ENCODE measurements at places on chromosomes 13 and 19. TPM values are rescaled to one million over a fixed set of nuclear protein-coding genes. Genes with fewer than 3 reads are reported as not detected.

ARHGEF1 gene
- total RNA-seq, result 312 TPM

DNA sequence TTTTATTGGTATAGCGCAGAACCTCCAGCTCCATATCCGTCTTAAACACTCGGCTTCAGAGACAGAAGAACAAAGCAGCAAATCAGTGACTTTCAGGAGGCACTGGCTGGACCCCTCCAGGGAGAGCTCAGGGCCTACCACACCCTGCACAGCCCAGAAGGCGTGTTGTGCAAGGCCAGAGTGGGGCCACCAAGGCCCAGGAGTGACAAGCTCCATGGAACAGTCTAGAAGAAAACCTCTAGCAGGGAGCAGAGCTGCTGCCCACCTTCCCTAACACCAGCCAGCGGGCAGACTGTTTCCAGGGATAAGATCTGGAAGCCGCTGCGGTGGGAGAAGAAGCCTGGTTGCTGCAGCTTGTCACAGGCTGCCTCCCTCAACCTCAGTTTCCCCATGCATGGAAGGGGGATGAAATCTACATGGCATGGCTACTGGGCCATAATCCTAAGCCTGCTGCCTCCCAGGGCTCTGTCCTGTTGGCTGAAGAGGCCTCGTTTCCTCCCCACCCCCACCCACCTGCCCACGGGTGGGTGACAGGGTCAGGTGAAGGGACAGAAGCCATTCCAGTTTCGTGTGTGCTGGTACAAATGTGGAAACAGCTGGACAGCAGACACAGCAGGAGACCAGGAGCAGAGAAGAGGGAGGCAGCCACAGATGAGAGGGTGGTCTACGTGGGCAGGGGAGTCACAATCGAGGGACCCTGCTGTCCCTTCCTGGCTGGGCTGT is 57.4 kb downstream of the PEPD start:
- no peak for DNase-seq
- H3K4me1 ChIP-seq, result no peaks in the 10 kb centered on the region
- H3K27me3 ChIP-seq, result no peaks in the 10 kb centered on the region
- H3K4me3 ChIP-seq, result no peak overlapping the region
- H3K36me3 ChIP-seq, result no peaks in the 10 kb centered on the region

DNA sequence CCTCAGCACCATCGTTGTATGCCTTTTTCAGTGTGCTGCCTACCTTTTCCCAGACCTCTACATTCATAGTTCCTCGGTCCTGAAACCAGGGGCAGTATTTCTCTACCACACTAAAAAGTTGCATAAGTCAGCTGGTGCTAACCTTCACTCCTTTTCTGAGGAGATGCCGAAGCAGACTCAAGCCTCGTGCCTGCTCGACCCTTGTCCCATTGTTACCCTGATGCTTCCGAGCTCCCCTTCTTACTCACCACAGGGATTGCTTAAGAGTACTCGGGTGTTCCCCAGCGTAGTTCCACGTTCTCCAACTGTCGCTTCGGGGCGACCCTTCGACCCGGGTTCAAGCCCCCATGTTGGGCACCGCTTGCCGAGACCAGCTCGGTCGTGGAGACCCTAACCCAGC is 19.0 kb upstream of the IL17D start:
- H3K4me3 ChIP-seq, result no peak overlapping the region
- H3K36me3 ChIP-seq, result no peaks in the 10 kb centered on the region
- no peaks in the 10 kb centered on the region for H3K27me3 ChIP-seq
- no peaks in the 10 kb centered on the region for H3K4me1 ChIP-seq

- no peaks in the 10 kb centered on the region for H3K36me3 ChIP-seq
- no peak for DNase-seq
- no peak overlapping the region for H3K27ac ChIP-seq
- no peaks in the 10 kb centered on the region for H3K4me1 ChIP-seq
- H3K4me3 ChIP-seq, result no peak overlapping the region
Measured at GRCh38 chr13:23985839-23986238, 88.5 kb upstream of the C1QTNF9B start.

SLC44A2 gene
- 88.2 TPM for total RNA-seq

- H3K27ac ChIP-seq, result no peak overlapping the region
- H3K4me3 ChIP-seq, result no peak overlapping the region
- no peaks in the 10 kb centered on the region for H3K27me3 ChIP-seq
- DNase-seq, result no peak
Measured at GRCh38 chr19:17158584-17158983, 56.6 kb upstream of the USE1 start.

WTIP gene
- total RNA-seq, result 0.16 TPM

CEBPA gene
- 1.1 TPM for total RNA-seq

DNA sequence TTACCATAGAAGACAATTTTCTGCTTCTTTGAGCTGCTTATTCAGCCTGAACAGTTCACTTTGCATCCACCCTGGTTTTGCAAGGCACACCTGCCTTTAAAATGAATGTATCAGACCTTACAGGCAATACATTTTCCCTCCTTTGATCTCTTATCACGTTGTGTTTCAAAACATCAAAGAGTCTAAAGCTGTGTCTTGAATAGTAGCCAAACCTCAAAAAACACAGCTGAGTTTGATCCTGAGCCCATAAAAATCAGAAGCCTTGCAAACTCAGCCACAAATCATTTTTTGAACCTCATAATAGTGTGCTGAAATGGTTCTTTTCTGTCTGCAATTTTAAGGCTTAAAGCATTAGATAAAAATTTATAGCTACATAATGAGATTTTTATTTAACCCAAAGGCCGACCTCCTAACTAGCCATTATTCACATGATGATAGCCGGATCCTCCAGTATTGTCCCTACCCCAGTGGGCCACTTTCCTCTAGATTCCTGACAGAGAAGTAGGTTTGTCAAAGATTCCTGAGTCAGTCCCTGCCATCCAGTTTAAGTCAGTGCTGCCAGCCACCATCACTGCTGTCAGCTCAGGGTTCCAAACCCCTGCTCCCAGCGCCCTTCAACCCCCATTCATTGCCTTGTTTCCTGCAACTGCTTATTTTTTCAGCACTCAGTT is 71.8 kb downstream of the CAB39L start:
- no peak overlapping the region for H3K4me3 ChIP-seq
- DNase-seq, result no peak
- H3K4me1 ChIP-seq, result peaks cover 20% of the 10 kb centered on the region
- no peaks in the 10 kb centered on the region for H3K36me3 ChIP-seq
- no peak overlapping the region for H3K27ac ChIP-seq

COX6B2 gene
- not detected for total RNA-seq

GRCh38 chr13:113408562-113408961 is 44.6 kb upstream of the GRTP1 start:
- no peaks in the 10 kb centered on the region for H3K36me3 ChIP-seq
- no peaks in the 10 kb centered on the region for H3K27me3 ChIP-seq
- DNase-seq, result no peak
- no peak overlapping the region for H3K4me3 ChIP-seq

- no peak for DNase-seq
- H3K27me3 ChIP-seq, result no peaks in the 10 kb centered on the region
- H3K4me3 ChIP-seq, result no peak overlapping the region
- no peaks in the 10 kb centered on the region for H3K4me1 ChIP-seq
Measured at GRCh38 chr19:30467239-30467638, 95.1 kb downstream of the ZNF536 start.

GRCh38 chr19:6753178-6754031 is 13.8 kb downstream of the SH2D3A start:
- H3K36me3 ChIP-seq, result peaks cover 23% of the 10 kb centered on the region
- H3K4me3 ChIP-seq, result peak overlapping the region; percentile 34
- no peaks in the 10 kb centered on the region for H3K4me1 ChIP-seq
- peak; percentile 83 for DNase-seq

GRCh38 chr19:31733591-31733990 is 384.4 kb upstream of the TSHZ3 start:
- H3K36me3 ChIP-seq, result no peaks in the 10 kb centered on the region
- no peak overlapping the region for H3K27ac ChIP-seq
- no peaks in the 10 kb centered on the region for H3K4me1 ChIP-seq
- H3K27me3 ChIP-seq, result no peaks in the 10 kb centered on the region
- DNase-seq, result no peak

- no peak overlapping the region for H3K4me3 ChIP-seq
- H3K36me3 ChIP-seq, result no peaks in the 10 kb centered on the region
- no peak overlapping the region for H3K27ac ChIP-seq
- H3K27me3 ChIP-seq, result no peaks in the 10 kb centered on the region
Measured at GRCh38 chr13:91962946-91963345, 564.5 kb downstream of the GPC5 start.

GRCh38 chr13:73133531-73133930 is 74.7 kb downstream of the KLF5 start:
- no peak overlapping the region for H3K27ac ChIP-seq
- DNase-seq, result no peak
- H3K4me1 ChIP-seq, result no peaks in the 10 kb centered on the region
- H3K36me3 ChIP-seq, result no peaks in the 10 kb centered on the region
- no peak overlapping the region for H3K4me3 ChIP-seq

GNG7 gene
- total RNA-seq, result 0.40 TPM

GRCh38 chr19:45444318-45445041 is 20.8 kb upstream of the ERCC1 start:
- no peaks in the 10 kb centered on the region for H3K27me3 ChIP-seq
- H3K36me3 ChIP-seq, result no peaks in the 10 kb centered on the region
- peaks cover 40% of the 10 kb centered on the region for H3K4me1 ChIP-seq
- peak overlapping the region; percentile 24 for H3K4me3 ChIP-seq

KIRREL2 gene
- 0.83 TPM for total RNA-seq

DNA sequence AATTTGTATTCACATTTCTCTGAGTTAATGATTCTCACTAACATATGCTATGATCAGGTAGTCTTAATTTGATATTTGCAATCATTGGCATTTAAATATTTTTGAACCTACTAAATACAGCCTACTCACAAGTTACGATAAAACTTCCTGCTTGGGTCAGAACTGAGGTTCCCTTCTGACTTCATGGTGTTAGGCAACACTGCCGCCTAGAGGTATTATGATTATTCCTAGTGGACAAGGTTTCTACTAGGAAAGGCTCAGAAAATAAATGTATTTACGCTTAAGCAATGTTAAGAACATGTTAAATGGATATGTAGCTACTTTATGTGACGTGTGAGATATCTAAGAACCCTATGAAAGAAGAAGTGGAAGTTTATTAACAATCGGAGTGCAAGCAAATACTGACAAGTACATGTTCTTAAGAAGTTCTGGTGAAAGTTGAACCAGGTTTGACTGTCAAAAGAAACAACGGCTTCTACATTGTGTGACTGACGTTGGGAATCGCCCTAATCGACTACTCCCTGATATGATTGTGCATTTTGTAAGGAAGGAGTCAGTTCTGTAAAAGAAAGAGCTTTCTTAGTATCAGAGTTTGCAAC is 1395.8 kb downstream of the SLITRK5 start:
- H3K4me1 ChIP-seq, result no peaks in the 10 kb centered on the region
- H3K36me3 ChIP-seq, result no peaks in the 10 kb centered on the region
- H3K4me3 ChIP-seq, result no peak overlapping the region
- no peaks in the 10 kb centered on the region for H3K27me3 ChIP-seq

DNA sequence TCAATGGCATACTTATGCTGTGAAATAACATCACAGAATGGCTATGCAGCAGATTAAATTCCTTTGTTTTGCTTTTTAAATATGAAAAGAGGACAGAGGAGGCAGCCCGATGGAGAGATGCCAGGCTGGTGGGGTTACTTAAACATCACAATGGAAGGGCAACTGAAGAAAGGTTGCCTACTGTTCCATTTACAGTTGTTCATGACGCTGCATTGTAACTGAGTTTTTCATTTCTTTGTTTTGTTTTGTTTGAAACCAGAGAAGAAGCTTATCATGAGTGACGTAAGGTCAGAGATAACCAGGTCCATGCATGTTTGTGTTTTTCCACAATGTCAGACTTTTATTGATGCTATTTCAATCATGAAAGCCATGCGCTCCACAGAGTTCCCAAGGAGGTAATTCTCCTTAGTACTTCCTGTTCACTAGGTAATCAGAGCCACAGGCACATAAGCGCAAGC is 273.8 kb downstream of the LHFPL6 start:
- no peaks in the 10 kb centered on the region for H3K4me1 ChIP-seq
- H3K36me3 ChIP-seq, result no peaks in the 10 kb centered on the region
- no peaks in the 10 kb centered on the region for H3K27me3 ChIP-seq

ZGLP1 gene
- 7.3 TPM for total RNA-seq

GRCh38 chr13:107095876-107096275 is 527.9 kb upstream of the ARGLU1 start:
- H3K4me3 ChIP-seq, result no peak overlapping the region
- H3K27ac ChIP-seq, result no peak overlapping the region
- H3K4me1 ChIP-seq, result no peaks in the 10 kb centered on the region
- no peak for DNase-seq
- H3K36me3 ChIP-seq, result no peaks in the 10 kb centered on the region

DNA sequence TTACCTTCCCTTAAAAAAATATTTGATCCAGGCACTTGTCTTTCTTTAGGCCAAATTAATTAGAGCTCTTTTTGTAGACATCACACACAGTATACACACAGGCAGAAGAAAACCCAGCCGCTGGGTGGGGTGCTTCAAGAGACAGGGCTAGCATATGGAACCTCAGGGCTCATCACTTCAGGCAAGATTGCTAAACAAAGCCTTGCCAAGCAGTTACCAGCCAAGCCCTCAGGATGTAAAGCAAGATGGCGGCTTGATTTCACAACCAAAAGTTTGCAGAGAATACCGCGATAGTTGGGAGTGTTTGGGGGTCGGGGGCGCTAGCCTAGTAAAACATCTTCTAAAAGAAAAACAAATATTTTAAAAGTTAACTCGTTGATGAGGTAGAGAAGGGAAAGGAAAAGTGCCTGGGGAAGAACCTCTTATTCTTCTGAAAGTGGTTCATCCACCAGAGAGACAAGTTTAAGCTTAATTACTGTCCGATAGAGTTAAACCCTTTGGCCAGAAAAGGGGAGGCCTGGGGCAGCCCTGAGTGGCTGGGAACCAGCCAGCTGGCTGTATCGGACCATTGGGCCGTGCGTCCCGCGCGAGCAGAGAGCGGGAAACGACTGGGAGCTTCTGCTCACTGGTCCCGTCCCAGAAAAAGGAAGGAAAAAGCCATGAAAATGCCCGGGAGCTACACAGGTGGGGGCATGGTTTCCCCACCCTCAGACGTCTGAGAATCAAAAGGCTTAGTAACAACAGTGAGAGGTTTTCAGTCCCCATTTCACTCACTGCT is 254.9 kb upstream of the PCDH20 start:
- no peaks in the 10 kb centered on the region for H3K36me3 ChIP-seq
- H3K4me1 ChIP-seq, result no peaks in the 10 kb centered on the region
- no peak for DNase-seq
- H3K4me3 ChIP-seq, result no peak overlapping the region
- no peak overlapping the region for H3K27ac ChIP-seq

GRCh38 chr13:71704656-71705055 is 162.3 kb downstream of the DACH1 start:
- DNase-seq, result no peak
- no peaks in the 10 kb centered on the region for H3K4me1 ChIP-seq
- no peaks in the 10 kb centered on the region for H3K27me3 ChIP-seq
- no peaks in the 10 kb centered on the region for H3K36me3 ChIP-seq

RNF17 gene
- total RNA-seq, result not detected

DNA sequence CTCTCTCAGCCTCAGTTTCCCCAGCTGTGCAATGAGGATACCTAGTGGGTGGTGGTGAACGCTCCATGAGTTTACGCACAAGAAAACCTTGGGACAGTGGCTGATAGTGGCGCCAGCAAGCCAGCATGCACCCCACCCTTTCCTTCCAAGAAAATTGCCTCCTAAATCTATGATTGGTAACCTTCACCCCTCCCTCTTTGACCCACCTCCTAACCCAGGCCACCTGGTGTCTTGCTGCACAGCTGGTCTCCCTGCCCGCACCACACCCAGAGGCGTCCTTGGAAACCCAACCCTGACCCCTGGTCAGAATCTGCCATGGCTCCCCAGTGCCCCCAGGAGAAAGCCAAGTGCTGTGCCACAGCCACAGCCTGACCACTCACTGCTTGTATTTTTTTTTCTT is 22.8 kb upstream of the BCL3 start:
- no peak overlapping the region for H3K4me3 ChIP-seq
- no peak for DNase-seq
- no peak overlapping the region for H3K27ac ChIP-seq
- peaks cover 19% of the 10 kb centered on the region for H3K4me1 ChIP-seq

NCCRP1 gene
- not detected for total RNA-seq

ZBTB32 gene
- 225 TPM for total RNA-seq

ZNF836 gene
- total RNA-seq, result 10.6 TPM
